Natural killer cell treated with Interleukin-12 subunit alpha and Interleukin-12 subunit beta and Interleukin-15 and Interleukin-18, amount 100 ng/mL, for 72 hours (primary cell): ENCODE measurements at places on chromosomes 7 and 10. TPM values are rescaled to one million over a fixed set of nuclear protein-coding genes. Genes with fewer than 3 reads are reported as not detected.

- DNase-seq, result no peak
- no peak overlapping the region for H3K4me3 ChIP-seq
- no peak overlapping the region for H3K27ac ChIP-seq
- H3K36me3 ChIP-seq, result no peaks in the 10 kb centered on the region
- peaks cover 9% of the 10 kb centered on the region for H3K27me3 ChIP-seq
Observed at GRCh38 chr10:34213193-34213804, 601.8 kb downstream of the PARD3 start.

Gene KCND2
- total RNA-seq, result not detected

DNA sequence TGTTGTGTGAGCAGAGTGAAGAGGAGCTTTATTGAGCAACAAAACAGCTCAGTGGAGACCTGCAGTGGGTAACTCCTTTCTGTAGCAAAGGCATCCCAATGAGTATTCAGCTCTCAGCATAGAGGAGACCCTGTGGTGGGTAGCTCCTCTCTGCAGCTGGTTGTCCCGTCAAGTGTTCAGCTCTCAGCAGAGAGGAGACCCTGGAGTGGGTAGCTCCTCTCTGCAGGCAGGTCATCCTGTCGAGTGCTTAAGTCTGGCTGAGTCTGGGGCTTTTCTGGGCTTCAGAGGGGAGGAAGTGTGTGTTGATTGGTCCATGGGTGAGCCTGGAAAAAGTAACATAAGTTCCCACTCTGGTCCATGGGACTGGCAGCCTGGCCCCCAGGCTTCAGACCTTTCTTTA is 171.9 kb upstream of the LRGUK start:
- no peak overlapping the region for H3K27ac ChIP-seq
- no peaks in the 10 kb centered on the region for H3K27me3 ChIP-seq
- H3K4me1 ChIP-seq, result no peaks in the 10 kb centered on the region
- H3K36me3 ChIP-seq, result peaks cover 9% of the 10 kb centered on the region
- DNase-seq, result no peak

- peaks cover under 1% of the 10 kb centered on the region for H3K4me1 ChIP-seq
- DNase-seq, result no peak
- no peak overlapping the region for H3K4me3 ChIP-seq
- H3K27ac ChIP-seq, result no peak overlapping the region
- H3K36me3 ChIP-seq, result no peaks in the 10 kb centered on the region
- H3K27me3 ChIP-seq, result no peaks in the 10 kb centered on the region
Observed at GRCh38 chr10:103645141-103646054, 151.9 kb downstream of the NEURL1 start.

Gene SLC18A2
- total RNA-seq, result 0.59 TPM

Gene MICALL2
- total RNA-seq, result 2.0 TPM

DNA sequence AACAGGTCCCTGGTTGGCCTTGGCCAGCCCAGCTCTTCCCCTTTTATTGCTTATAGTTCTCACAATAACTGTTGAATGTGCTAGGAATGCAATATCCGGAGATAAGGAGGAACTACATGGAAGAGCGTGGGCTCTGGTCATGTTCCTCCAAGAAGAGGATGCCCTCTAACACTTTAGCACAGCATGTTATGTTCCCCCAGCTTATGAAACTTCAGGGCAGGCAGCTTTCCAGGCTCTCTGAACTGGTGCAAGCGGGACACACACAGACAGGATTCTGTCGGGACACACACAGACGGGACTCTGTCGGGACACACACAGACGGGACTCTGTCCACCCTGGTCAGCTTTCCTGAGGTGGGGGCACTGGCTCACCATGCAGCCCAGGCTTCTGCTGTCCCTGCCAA is 141.6 kb downstream of the PKD1L1 start:
- H3K27ac ChIP-seq, result no peak overlapping the region
- H3K36me3 ChIP-seq, result no peaks in the 10 kb centered on the region
- DNase-seq, result no peak
- H3K4me1 ChIP-seq, result no peaks in the 10 kb centered on the region

DNA sequence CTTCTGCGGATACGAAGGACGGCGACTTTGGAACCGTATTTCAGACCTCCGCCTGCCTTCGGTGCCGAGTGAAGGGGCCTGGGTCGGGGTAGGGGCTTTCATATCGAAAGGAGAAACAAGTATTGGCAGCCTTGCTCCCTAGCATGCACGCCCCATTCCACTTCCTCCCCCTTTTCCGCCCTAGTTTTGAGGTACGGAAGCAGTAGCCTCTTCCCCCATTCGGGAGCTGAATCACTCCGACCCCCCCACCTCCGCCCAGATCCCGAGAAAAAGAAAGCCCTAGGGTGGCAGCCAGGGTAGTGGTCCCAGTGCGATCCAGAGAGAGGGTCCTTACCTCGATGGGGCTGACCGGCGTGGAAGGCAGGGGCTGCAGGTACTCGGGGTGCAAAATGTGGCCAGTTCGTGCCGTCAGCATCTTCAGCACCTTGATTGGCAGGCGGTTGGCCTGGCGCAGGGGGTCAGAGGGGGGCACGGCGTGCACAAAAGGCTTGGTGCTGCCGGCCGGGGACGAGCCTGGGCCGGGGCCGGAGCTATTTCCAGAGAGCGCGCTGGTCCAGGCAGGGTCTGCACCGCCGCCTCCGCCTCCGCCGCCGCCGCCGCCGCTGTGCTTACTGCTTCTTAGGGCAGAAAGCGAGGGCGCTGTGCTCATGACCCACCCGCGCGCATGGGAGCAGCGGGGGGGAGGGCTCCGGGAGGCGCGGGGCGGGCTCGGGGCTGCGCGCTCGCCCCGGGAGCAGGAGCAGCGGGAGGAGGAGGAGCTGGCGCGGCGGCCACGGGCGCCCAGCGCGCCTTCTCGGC is 594 bp downstream of the ZNF503 start:
- DNase-seq, result no peak
- peaks cover 37% of the 10 kb centered on the region for H3K27me3 ChIP-seq
- no peaks in the 10 kb centered on the region for H3K36me3 ChIP-seq
- peaks cover 15% of the 10 kb centered on the region for H3K4me1 ChIP-seq
- no peak overlapping the region for H3K27ac ChIP-seq

DNA sequence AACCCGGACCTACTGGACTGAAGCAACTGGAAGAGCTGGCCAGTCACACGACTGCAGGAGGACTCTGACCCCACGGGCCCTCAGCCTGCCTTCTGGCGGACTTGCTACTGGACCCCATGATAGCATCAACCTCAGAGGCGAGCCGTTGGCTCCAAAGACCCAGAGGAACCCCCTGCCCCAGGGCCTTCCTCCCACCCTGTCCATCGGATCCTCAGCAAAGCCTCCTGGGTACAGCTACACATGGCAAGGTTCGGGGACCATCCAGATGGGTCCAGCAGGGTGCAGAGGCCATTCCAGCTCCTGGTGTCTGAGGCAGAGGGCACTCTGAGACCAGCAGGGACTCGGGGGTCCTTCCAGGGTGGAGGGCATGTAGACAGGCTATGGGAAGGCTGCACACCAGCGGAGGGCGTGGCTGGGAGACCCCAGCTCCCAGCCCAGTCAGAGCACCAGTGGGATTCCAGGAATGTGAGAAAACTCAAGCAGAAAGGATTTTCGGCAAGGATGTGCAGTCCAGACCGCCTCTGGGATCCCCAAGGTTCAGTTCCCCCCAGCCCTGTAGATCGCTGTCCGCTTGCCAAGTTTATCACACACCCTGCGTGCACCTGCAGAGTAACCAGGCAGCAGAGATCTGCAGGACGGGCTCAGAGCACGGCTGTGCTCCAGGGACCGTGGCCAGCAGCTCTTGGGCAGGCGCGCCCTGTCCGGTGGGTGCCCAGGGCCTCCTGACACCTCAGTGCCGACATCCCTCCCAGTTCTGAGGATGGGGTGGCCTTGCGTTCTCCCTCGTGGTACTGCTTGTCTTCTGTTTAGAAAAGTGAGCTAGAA is 89.8 kb upstream of the PPP2R2D start:
- DNase-seq, result no peak
- no peaks in the 10 kb centered on the region for H3K36me3 ChIP-seq
- peaks cover 4% of the 10 kb centered on the region for H3K4me1 ChIP-seq
- H3K4me3 ChIP-seq, result no peak overlapping the region
- no peak overlapping the region for H3K27ac ChIP-seq

DNA sequence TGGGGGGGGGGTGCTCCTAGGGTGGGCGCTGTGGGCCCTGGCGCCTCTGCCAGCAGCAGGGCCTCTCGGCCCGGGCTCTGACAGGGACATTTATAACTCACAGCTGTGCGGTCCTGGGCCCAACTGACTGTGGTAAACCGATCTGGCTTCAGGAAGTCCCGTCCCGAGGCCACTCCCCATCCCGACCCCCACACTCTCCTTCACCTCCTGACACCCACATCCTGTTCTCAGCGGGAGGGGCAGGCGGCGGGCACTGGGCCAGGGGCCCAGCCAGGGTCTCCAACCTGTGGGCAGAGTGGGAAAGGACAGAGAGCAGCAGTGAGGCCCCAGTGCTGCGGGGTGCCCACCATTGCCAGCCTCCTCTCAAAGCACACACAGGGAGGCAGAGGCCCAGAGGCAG is 69.1 kb downstream of the ZMIZ1 start:
- peak overlapping the region; percentile 72 for H3K4me3 ChIP-seq
- peaks cover 42% of the 10 kb centered on the region for H3K4me1 ChIP-seq
- no peaks in the 10 kb centered on the region for H3K36me3 ChIP-seq
- no peaks in the 10 kb centered on the region for H3K27me3 ChIP-seq
- peak overlapping the region; percentile 89 for H3K27ac ChIP-seq
- DNase-seq, result peak; percentile 87

Gene PLXNA4
- 0.21 TPM for total RNA-seq
